ENCODE measurements at places on chromosomes 11 and 22. TPM values are rescaled to one million over a fixed set of nuclear protein-coding genes. Genes with fewer than 3 reads are reported as not detected.

DNA sequence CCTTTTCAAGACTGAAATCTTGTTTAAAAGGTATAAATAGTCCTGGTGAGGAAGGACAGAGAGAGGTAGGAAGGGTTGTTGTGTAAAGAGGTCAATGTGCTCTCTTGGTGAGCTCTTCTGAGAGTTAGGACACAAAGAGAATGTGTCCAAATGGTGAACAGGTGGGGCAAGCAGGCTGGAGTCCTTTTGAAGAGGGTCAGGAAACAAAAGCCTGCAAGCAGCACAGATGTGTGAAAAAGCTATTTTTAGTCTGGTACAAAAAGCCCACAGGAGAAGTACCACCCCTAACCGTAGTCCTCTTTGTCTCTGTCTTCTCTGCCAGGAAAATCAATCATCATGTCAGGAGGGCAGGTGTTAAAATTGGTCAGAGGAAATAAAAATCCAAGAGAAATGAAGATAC is 54.4 kb upstream of the SYN3 start:
- DNase-seq = no peak
- H3K27me3 ChIP-seq = no peaks in the 10 kb centered on the region
- H3K4me1 ChIP-seq = peaks cover 5% of the 10 kb centered on the region
- no peak overlapping the region for H3K27ac ChIP-seq
- no peak overlapping the region for H3K4me3 ChIP-seq

GRCh38 chr11:92960886-92961285 is 8.6 kb upstream of the MTNR1B start:
- peaks cover 2% of the 10 kb centered on the region for H3K27me3 ChIP-seq
- H3K4me1 ChIP-seq = no peaks in the 10 kb centered on the region
- no peak overlapping the region for H3K27ac ChIP-seq
- no peak overlapping the region for H3K4me3 ChIP-seq
- H3K36me3 ChIP-seq = no peaks in the 10 kb centered on the region

GRCh38 chr11:47881145-47881544 is 33.0 kb upstream of the NUP160 start:
- H3K4me1 ChIP-seq = peaks cover 15% of the 10 kb centered on the region
- no peak overlapping the region for H3K4me3 ChIP-seq
- no peak overlapping the region for H3K27ac ChIP-seq

DNA sequence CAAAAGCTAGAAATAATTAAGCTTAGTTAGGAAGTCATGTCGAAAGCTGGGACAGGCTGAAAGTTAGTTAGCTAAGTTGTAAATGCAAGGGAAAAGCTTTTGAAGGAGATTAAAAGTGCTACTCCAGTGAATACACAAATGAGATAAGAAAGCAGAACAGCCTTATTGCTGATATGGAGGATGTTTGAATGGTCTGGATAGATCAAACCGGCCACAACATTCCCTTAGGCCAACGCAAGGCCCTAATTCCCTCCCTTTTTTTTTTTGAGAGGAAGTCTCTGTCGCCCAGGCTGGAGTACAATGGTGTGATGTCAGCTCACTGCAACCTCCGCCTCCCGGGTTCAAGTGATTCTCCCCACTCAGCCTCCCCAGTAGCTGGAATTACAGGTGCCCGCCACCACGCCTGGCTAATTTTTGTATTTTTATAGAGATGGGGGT is 23.3 kb upstream of the WEE1 start:
- no peak overlapping the region for H3K27ac ChIP-seq
- H3K4me3 ChIP-seq = no peak overlapping the region
- no peaks in the 10 kb centered on the region for H3K27me3 ChIP-seq
- no peaks in the 10 kb centered on the region for H3K36me3 ChIP-seq

DNA sequence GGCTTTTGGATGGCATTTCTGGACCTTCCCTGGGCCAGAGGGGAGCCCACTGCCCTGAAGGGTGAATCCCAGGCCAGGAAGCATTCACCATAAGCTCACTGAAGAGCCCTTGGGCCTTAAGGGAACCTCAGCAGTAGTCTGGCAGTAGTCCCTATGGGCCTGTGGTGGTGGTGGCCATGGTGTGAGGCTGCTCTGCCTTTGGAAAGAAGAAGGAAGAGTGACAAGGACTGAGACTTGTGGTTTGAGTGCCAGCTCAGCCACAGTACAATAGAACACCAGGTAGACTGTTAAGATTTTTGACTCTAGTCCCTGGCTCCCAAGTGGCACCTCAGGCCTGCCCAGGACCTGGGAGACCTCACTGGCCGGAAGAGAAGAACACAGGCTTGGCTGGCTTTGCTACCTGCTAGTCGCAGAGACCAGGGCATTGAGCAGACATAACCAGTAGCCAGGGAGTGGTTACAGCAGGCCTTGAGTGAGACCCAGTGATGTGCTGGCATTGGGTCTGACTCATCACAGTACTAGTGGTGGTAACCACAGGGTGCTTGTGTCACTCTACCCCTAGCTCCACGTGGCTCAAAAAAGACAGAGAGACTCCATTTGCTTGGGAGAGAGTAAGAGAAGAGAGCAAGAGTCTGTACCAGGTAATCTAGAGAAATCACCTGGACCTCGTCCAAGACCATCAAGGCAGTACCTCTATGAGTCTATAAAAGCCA is 259.8 kb upstream of the BLID start:
- peaks cover 2% of the 10 kb centered on the region for H3K27me3 ChIP-seq
- no peak overlapping the region for H3K27ac ChIP-seq
- DNase-seq = no peak
- no peaks in the 10 kb centered on the region for H3K4me1 ChIP-seq

DNA sequence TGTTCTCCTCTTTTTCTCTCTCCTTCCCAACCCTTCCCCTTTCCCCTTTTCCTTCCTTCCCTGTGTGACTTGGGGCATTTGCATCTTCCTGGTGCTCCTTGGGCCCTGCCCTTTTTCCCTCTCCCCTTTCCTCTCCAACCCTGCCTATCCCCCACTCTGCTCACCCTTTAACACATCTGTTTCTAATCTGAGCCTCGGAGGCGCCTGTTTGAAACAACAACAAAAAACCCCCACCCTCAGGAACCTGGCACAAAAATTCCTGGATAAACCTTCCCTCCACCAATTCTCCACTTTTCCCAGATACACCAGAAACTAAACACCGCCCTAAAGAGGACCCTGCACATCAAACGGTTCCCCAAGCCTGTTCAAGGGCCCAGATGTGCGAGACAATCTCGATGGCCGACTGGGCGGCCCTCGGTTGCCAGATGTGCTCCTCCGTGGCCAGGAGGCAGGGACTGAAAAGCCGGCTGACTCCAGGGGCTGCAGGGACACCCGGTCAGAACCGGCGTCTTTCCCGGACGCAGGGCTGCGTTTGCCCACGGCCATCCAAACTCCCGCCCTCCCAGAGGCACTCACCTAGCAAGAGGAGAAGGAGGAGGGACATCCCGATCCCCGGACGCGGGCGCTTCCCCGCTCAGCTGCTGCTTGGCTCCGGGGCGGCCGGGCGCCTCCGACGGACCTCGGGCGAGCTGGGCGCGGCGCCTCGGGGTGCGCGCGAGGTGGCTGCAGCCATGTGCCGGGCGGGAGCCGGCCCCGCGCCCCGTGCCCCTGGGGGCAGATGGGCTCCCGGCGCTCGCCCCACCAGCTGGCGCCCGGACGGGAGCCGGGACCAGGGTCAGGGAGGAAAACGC is 486 bp downstream of the CLMP start:
- no peaks in the 10 kb centered on the region for H3K36me3 ChIP-seq
- H3K27me3 ChIP-seq = peaks cover 85% of the 10 kb centered on the region
- H3K27ac ChIP-seq = no peak overlapping the region
- peaks cover 33% of the 10 kb centered on the region for H3K4me1 ChIP-seq
- DNase-seq = peak; percentile 37
- H3K4me3 ChIP-seq = peak overlapping the region; percentile 22

GRCh38 chr22:46974077-46974476 is 211.6 kb downstream of the TBC1D22A start:
- H3K27me3 ChIP-seq = no peaks in the 10 kb centered on the region
- peaks cover 10% of the 10 kb centered on the region for H3K4me1 ChIP-seq
- H3K36me3 ChIP-seq = peaks cover 18% of the 10 kb centered on the region

The SMC1B gene
- total RNA-seq = 2.5 TPM

The MISFA gene
- 2.2 TPM for total RNA-seq

All from activated naive CD8-positive, alpha-beta T cell treated with anti-CD3 and anti-CD28 coated beads, Interleukin-2, amount 10 ng/mL, durations not matched to agents 7 days and 5 days (primary cell).